ENCODE measurements at places on chromosomes 7 and 10.

GRCh38 chr10:5466451-5467206, 32.7 kb downstream of the CALML5 start:
- peak; percentile 89 for DNase-seq

DNA sequence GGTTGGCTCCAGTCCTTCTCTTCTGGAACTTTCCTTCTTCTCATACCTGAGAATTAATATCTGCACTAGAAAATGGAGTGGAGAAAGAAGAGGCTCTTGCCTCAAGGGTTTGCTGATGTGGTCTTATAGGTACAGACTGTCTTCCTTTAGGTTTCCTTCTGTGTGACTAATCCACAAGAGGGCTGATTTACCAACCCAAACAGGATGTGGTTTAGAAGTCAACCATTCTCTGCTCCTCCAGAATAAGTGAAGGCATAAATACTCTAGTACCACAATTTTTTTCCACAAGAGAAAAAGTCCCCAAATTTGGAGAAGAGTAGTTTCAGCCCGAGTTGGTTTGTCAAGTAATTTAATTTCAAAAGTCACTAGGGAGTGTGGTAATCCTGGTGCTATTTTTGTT, 85.8 kb downstream of the NRP1 start:
- DNase-seq: no peak

GRCh38 chr10:78763651-78764395, 304.9 kb upstream of the ZMIZ1 start:
- DNase-seq: no peak

DNA sequence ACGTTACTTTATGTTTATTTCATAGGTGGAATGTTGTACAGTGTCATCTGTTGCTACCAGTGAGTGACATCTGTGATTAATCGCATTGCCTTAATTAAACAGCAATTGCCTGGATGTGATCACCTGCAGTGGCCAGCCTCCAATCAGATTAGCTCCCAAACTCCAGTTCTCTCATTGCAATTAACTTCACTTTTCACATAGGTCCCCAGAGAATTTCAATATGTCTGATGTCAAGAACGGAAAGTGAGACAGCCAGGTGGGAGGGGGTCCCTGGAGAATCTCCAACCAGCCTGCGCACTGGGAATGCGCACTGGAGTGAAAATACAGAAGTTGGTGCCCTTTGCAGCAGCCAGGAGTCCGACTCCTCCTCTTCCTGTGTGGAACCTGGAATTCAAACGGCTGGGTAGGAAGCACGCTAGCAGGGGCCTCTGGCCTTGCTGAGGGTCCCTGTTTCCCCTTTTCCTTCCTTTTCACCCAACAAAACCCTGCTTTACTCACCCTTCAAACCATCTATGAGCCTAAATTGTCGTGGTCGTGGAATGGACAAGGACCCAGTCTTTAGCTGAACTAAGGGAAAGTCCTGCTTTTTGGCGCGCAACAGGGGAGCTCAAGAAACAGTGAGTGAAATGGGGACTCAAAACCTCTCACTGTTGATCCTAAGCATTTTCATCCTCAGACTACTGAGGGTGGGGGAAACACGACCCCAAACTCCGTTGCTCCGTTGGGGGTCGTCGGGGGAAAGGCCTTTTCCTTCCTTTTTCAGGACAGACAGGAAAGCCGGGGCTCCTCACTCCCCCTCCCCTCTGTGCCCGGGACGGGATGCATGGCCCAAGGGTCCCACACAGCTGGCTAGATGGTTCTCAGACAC, 1355.5 kb upstream of the LRRTM3 start:
- DNase-seq: peak; percentile 85

DNA sequence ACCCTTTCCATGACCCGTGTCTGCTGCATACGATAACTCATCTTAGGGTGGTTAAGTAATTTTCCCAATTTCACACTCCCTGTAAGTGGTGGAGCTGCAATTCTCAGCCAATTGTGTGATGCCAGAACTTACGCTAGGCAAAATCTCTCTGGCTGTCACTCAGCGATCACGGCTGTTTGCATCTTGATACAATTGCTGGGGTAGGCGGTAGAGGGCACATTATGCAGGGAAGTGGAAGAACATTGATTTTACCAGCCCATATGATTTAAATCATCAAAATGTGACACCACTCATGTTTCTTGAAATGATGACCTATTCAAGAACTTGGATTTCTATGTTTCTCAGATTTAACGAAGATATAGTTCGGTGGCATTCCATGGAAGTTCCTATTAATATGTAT, 108.7 kb upstream of the ADARB2 start:
- no peak for DNase-seq

Data from H9 (cell line).